ENCODE measurements at places on chromosomes 11 and 22.

- peak overlapping the region; percentile 35 for H3K4me3 ChIP-seq
- peak overlapping the region; percentile 33 for H3K27ac ChIP-seq
- peaks cover 36% of the 10 kb centered on the region for H3K4me1 ChIP-seq
- peak; percentile 78 for DNase-seq
Measured at GRCh38 chr11:17386331-17387084, 2.0 kb downstream of the KCNJ11 start.

GRCh38 chr11:58900479-58901420 is 38.5 kb upstream of the GLYATL1 start:
- no peaks in the 10 kb centered on the region for H3K4me1 ChIP-seq
- peak; percentile 71 for DNase-seq
- H3K4me3 ChIP-seq, result no peak overlapping the region
- no peak overlapping the region for H3K27ac ChIP-seq

DNA sequence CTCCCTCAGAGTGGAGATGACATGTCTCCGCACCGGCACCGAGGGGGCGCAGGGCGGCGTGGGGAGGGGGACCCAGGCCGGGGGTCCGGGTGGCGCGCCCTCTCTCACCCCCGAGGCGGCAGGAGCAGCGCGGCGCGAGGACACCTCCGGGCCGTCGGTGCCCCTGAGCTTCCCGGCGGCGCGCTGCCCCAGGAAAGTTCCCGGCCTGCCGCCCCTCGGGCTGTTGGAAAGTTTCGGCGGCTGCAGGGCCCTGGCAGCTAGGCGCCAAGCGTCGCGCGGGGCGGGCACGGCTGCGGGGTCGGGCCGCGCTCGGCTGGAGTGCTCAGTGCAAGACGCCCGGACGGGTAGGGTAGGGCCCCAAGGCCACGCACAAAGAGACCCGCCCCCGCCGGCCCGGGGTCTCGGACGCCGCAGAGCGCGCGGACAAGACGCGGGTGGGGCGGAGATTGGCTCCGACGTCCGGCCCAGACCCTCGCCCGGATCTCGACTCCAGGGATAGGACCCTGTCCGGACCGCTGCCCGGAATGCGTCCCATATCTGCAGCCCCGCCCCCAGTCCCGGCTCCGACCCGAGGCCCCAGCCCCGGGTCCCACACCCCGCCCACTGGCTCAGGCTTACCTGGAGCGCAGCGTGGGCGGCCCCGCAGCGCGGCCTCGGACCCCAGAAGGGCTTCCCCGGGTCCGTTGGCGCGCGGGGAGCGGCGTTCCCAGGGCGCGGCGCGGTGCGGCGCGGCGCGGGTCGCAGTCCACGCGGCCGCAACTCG is 471 bp downstream of the ARVCF start:
- no peaks in the 10 kb centered on the region for H3K36me3 ChIP-seq
- peaks cover 4% of the 10 kb centered on the region for H3K4me1 ChIP-seq
- peaks cover 50% of the 10 kb centered on the region for H3K27me3 ChIP-seq
- no peak overlapping the region for H3K27ac ChIP-seq
- no peak for DNase-seq

- no peaks in the 10 kb centered on the region for H3K36me3 ChIP-seq
- H3K4me3 ChIP-seq, result no peak overlapping the region
- H3K27me3 ChIP-seq, result no peaks in the 10 kb centered on the region
- H3K4me1 ChIP-seq, result peaks cover 9% of the 10 kb centered on the region
- H3K27ac ChIP-seq, result no peak overlapping the region
Measured at GRCh38 chr11:68021167-68021787, 9.2 kb upstream of the NDUFS8 start.
